ENCODE measurements at places on chromosomes 2 and 18.

- DNase-seq = no peak
Measured at GRCh38 chr2:173238385-173238784, 116.3 kb upstream of the CDCA7 start.

DNA sequence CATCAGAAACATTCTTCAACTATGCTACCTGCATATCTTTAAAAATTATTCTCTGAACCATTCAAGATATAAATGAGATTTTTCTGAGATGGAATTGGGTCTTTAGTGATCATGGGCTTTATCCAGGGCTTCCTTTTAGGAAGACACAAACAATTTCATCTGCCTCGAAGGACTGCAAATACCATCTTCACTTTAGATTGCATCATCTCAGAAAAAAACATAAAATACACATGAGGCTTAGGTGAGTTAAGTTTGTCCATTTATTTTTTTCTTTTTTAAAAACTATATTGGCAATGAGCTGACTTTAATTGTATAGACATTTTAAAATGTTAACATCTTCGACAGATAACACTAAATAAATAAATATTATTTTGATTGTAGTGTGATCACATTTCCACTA lies 20.1 kb downstream of the TTN start:
- DNase-seq = no peak

DNA sequence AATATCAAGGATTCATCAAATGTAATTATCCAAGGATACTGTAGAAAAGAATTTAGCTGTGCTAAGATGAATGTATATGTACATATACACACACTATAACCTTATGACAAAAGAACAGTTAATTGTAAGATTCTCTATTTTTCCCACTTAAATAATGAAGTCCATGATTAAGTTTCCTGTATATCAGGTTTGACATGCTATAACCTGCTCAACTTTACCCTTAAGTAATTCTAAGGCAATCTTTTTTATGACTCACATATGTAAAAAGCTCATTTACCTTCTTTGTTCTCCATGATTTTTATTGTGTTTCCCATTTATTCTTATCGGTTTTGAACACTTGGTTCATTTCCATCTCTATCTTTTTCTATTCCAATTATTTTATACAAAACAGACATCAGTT lies 1213.1 kb upstream of the SLC39A10 start:
- no peak for DNase-seq

DNA sequence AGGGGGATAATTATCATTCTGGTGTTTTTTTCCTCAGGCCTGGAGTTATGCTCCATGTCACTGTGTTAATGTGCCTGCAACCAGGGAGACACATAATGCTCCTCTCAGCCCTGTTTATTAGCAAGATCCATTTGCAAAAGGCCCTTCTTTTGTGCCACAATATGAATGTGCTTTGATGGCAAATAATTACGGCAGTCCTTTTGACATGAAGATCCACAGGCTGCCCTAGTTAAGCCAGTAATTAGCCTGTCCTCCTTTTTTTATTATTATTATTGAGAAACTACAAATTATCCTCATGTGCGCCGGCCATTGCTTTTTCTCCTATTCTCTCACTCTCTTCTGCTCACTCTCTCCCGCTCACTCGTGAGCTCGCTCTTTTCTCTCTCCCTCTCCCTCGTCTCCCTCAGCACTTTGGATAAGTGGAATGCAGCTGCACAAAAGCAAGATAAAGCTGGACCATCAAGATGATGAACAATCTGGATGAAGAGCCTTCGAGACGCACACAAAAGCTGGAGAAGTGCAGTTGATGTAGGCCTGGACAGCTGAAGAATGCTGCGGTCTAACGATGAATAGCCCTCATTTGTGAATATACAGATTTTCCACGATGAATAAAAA lies 762.3 kb downstream of the BCL11A start:
- no peak for DNase-seq

- no peak for DNase-seq
Measured at GRCh38 chr2:236688563-236689392, 119.2 kb downstream of the ACKR3 start.

- DNase-seq = no peak
Measured at GRCh38 chr2:197786010-197786877, 1.1 kb upstream of the BOLL start.

DNA sequence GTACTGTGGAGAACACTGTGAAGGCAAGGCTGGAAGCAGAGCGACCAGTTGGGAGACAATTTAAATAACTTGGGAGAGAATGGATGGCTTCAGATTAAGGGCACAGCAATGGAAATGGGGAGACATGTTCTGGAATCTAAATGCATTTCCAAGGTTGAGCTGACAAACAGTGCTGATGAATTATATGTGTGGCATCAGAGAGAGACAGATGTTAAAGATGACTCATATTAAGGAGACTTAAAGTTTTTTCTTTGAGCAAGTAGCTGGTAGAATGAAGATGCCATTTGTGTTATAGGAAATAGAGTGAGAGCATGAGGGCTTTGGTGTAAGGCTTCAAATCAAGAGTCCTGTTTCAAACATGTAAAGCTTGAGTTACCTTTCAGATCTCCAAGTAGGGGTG lies 441.8 kb downstream of the SETBP1 start:
- DNase-seq = no peak

DNA sequence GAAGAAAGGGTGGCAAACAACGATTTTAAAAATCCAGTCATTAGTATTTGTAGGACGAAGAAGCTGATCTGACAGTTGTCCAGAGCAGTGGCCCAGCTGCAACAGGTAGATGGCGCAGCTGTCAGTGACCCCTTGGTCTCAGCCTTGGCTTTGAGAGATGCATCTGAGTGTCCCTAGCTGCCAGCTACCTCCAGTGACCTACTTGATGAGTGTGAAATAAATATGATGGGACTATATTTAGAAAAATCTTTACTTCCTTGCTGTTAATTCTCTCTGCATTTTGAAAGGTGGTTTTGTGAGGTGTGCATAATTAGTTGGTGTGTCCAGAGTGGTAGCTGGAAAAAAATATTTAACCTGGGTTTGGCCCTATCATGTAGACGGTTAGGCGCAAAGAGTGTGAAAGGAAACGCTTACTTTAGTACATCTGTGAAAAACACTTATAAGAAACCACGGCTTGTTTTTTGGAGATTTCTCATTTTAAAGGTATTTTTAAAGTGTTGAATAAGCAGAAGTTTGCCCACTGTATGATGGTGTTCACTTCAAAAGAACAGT lies 963 bp downstream of the INPP1 start:
- no peak for DNase-seq

DNA sequence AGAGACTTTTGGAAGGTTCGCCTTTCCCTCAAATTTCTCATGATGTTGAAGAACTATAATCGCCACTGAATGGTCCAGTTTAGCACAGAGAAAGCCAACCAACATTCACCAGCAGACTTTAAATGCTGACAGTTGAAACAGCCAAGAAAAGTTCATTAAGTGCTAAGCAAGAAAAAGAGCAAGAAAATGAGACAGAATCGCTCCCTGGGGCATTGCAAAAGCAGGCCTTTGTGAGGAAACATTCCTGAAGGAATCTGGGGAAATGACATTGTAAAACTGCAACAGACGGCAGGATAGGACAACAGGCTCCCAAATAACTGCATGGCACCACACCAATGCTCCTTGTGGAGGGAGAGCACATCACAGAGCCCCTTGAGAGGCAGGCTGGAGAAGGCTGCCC lies 269.3 kb upstream of the ID2 start:
- no peak for DNase-seq

- DNase-seq = no peak
Measured at GRCh38 chr2:30694286-30695055, 112.8 kb downstream of the CAPN13 start.

DNA sequence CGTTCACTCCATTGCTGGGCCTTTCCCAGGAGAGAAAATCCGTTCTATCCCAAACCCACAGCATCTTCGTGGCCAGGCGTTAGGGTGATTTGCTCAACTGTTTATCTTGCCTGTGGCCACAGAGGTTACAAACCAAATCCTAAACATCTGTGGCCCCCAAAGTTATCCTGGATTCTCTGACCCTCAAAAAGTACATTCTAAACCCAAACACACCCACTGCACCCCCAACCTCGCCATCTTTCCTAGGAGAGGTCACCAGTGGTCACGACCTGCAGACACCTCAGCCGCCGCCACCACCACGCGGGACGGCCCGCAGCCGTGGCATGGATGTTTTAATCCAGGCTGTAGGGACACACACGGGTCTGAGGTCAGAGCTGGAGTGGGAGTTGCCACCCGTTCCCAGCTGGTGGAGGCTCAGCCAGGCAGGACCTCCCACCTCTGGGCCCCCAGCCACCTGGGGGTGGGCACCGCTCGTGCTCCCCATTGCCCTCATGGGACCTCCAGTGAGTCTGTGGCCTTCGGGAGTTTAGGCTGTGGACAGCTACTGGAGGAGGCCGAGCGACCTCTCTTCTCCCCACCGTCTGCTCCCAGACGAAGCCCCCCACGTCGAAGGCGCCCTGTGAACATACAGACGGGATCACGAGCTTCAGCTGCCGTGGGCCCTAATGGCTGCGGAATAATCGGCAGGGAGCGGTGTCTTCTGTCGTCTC lies 72.0 kb downstream of the KCNG2 start:
- no peak for DNase-seq

DNA sequence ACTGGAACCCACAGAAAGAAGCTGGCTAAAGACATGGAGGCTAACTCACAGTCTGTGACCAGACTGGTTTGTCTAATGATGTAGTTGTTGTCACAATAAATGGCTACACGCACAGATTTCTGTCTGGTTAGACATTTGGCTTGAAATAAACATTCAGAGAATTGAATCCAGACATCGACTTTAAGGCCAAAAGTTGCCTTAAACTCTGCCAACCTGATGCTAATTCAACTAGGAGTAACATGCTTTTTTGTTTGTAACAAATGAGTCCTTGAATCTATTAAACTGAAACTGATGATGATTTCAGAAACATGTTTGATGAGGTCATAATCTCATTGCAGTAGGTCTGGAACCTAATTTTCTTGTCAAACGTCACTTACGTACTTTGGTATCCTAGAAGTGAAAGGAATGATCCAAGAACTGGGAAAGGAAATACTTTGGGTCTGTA lies 123.8 kb downstream of the ERBB4 start:
- no peak for DNase-seq

- no peak for DNase-seq
Measured at GRCh38 chr2:19580264-19580663, 221.8 kb upstream of the OSR1 start.

DNA sequence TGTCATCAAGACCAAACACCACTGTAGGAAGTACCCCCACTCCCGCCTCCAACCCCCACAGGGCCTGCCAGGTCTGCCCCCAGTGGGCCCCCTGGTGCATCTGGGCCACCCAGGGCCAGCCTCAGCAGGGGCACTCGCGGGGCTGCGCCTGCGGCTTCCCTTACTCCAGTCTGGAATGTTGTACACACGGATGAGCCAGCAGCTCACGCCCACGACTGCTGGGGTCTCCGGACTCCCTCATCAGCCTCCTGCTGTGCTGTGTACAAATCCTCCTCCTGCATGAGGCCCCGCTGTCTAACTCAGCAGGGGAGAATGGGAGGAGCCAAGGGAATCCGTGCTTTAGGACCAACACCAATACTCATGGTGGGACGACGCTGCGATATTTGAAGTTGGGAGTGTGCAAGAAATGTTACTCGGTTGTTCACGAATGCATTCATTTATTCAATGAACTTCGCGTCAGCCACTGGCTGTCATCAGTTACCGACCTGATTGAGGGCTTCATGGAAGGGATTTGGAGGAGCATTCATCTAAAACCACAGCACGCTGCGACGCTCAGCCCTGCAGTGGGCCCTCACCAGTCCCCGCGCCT lies 654 bp upstream of the ASB1 start:
- DNase-seq = no peak

DNA sequence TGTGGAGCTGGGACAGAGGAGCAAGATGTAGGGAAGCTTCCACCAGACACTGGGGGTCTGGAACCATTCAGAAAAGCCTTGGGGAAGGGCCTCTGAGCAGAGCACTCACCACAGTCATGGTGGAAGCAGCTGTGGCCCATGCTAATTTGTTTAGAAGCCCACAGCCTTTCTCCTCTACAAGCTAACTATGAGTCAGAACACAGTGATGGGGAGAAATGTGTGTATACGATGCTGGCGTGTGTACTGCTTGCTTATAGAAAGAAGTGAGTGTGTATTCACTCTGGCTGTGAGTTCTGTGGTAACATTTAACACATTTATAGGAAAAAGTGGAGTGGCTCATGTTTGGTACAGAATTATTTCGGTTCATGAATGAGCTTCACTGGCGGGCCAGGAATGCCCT lies 157.0 kb upstream of the ACAA2 start:
- DNase-seq = no peak

- no peak for DNase-seq
Measured at GRCh38 chr18:34061226-34061625, 163.5 kb downstream of the NOL4 start.

- no peak for DNase-seq
Measured at GRCh38 chr2:102803041-102803896, 41.4 kb downstream of the TMEM182 start.

DNA sequence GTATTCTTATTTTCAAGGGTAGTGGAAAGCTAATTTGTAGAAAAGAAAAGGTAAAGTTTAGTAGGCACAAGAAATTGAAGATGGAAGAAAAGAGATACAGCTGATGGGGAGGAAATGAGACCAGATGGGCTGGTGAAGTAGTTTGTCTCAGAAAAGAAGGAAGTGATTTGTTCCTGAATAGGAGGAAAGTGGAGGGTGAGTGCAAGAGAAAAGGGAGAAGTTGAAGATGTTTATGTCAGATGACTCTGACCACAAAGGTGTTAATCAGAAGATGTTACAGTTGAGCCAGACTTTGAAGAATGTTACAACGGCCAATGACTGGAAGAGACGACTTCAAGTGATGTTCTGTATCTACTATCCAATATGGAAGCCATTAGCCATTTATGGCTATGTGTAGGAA lies 21.2 kb downstream of the ZSCAN30 start:
- no peak for DNase-seq

DNA sequence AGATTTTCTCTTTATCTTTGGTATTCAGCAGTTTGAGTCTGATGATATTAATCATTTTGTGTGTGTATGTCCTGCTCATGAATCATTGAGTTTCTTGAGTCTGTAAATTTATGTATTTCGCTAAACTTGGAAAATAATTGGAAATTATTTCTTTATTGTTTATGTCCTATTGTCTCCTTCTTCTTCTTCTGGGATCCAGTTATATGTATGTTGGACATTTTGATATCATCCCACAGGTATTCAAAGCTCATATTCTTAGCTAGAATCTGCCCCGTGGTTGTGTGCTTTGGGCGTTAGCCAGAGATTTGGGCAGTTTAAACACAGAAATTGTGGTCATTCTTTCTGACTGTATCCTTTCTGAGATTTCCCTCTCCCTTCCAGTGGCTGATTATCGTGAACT lies 243.0 kb upstream of the SPRED2 start:
- no peak for DNase-seq

- DNase-seq = no peak
Measured at GRCh38 chr2:121665504-121665903, 16.2 kb upstream of the CLASP1 start.

- no peak for DNase-seq
Measured at GRCh38 chr2:238104226-238104690, 4.1 kb downstream of the ESPNL start.

GRCh38 chr2:68158134-68158447 lies 403 bp downstream of the PNO1 start:
- DNase-seq = no peak

- DNase-seq = no peak
Measured at GRCh38 chr2:201608021-201608420, 35.3 kb downstream of the TMEM237 start.

- no peak for DNase-seq
Measured at GRCh38 chr2:160490733-160491685, 2.6 kb downstream of the RBMS1 start.

GRCh38 chr2:86562485-86562921 lies 740 bp downstream of the CHMP3 start:
- no peak for DNase-seq

- DNase-seq = no peak
Measured at GRCh38 chr18:46413684-46414083, 243.3 kb downstream of the LOXHD1 start.

Data from stimulated activated CD4-positive, alpha-beta T cell treated with anti-CD3 and anti-CD28 coated beads, Interleukin-1b, Interleukin-23, amount 100 ng/mL, for 24 hours (primary cell).